NCI-H524 (cell line): ENCODE measurements at places on chromosomes 1 and 21.

DNA sequence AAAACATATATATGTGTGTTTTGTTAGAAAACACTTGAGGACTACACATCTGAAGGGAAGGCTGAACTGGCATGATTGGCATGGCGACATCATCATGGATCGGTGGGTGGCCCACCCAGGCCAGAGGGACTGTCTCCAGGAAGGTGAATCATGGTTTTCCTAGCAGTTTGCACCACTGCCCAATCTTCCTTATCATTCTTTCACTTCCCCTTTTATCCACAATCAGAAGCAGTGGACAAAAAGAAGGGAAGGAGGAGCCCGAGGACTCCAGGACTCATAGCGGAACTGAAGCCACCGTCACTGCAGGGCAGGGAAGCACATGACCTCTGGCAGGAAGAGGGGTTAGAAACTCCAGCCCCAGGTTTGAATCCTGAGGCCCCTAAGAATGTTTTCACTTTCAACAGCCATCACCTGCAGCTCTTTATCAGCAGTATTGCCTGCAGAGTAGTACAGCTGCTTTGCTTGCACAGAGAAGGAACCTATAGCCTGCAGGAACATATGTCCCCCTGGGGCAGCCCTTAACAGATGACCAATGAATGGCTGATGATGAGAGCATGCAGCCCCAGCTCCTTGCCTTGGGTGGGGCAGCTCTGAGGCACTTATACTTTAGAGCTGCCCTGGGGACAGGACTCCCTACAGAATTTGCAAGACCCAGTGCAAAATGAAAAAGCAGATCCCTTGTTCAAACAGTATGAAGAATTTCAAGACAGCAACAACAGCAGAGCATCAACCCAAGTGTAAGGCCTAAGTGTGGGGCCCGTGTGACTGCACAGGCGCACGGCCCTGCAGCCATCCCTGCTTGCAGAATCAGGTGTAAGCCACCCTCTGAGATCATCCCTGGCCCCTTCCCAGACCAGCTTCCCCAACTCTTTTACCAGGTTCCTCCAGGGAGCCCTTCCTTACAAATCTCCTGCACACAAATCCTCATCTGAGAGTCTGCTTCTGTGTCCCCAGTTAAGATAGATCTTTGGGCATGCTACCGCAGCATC, 241.8 kb upstream of the IRF2BP2 start:
- peak; percentile 18 for DNase-seq

DNA sequence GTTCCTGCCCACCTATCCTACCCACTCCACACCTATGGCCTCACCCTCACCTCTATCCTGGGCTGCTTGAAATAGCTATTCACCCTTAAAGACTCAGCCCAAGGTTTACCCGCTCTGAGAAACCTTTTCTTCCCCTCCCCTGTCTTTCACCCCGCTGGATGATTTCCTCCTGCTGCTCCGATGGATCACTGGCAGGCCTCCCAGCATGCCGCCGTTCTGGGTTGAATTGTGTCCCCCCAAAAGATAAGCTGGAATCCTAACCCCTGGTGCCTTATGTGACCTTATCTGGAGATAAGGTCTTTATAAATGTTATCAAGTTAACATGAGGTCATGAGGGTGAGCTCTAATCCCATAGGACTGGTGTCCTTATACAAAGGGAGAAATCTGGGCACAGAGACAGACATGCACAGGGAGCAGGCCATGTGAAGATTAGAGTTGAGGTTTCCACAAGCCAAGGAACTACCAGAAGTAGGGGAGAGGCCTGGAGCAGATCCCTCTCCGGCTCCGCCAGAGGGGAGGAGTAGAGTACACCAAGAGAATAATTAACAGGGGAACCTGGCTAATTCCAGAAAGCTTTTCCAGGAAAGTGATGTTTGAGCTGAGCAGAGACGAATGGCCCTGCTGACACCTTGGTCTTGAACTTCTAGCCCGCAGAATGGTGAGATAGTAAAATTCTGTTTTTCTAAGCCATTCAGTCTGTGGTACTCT, 110.0 kb upstream of the SERBP1 start:
- DNase-seq: no peak

GRCh38 chr1:178718520-178718919, 6.5 kb upstream of the RALGPS2 start:
- no peak for DNase-seq

GRCh38 chr1:168835176-168835575, 106.2 kb upstream of the DPT start:
- no peak for DNase-seq

- peak; percentile 38 for DNase-seq
These were observed 1.9 kb downstream of the ANKRD34A start for GRCh38 chr1:145962157-145963102.

GRCh38 chr1:89310505-89310904, 37.8 kb upstream of the GBP5 start:
- DNase-seq: no peak

DNA sequence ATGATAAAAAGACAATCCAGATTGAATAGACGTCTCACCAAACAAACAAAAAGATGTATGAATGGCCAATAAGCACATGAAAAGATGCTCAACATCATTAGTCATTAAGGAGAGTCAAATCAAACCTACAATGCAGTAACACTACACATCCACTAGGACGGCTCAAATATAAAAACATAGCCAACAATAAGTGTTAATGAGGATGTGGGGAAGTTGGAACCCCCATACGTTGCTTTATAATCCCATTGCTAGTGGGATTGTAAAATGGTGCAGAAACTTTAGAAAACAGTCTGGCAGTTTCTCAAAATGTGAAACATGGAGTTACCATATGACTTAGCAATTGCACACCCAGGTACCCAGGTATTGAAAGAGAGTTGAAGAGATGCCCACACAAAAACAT, 14.7 kb upstream of the IL24 start:
- no peak for DNase-seq

DNA sequence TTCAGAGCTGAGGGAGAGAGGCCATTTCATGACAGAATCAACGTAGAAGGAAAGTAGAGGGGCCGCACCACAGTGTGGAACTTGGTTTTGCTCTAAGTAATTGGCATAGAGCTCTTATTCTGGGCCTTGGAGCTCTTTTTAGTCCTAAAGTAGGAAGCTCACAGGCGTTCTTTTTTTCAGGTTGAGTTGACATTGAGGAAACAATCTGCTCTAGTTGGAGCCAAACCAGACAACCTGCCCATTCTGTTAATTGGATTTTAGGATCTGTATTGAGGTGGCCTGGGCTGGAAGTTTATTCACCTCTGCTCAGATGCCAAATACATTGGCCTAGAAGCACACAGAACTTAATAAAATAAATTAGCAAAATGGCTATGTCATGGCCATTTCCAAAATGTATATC, 1093.9 kb downstream of the ADGRL2 start:
- peak; percentile 65 for DNase-seq

GRCh38 chr21:32496568-32496967, 84.1 kb downstream of the EVA1C start:
- DNase-seq: no peak

DNA sequence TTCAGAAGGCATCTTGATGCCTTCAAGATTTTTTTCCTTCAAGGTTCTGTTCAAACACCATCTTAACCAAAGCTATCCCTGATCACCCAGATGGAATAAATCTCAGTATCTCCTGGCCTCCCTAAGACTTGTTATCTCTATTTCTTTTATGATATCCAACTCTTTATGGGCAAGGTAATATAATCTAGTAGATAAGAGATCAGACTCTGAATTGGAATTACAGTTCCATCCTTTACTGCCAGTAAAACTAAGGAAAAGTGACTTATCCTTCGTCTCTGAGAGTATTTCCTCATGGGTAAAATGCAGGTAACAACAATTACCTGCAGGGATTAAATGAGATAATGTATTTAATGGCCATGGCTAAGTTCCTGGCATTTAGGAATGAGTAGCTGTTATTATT, 445.0 kb upstream of the DAB1 start:
- no peak for DNase-seq

GRCh38 chr1:30372792-30373433, 350.5 kb downstream of the MATN1 start:
- DNase-seq: no peak

GRCh38 chr1:168918860-168919741, 187.4 kb upstream of the ATP1B1 start:
- no peak for DNase-seq

DNA sequence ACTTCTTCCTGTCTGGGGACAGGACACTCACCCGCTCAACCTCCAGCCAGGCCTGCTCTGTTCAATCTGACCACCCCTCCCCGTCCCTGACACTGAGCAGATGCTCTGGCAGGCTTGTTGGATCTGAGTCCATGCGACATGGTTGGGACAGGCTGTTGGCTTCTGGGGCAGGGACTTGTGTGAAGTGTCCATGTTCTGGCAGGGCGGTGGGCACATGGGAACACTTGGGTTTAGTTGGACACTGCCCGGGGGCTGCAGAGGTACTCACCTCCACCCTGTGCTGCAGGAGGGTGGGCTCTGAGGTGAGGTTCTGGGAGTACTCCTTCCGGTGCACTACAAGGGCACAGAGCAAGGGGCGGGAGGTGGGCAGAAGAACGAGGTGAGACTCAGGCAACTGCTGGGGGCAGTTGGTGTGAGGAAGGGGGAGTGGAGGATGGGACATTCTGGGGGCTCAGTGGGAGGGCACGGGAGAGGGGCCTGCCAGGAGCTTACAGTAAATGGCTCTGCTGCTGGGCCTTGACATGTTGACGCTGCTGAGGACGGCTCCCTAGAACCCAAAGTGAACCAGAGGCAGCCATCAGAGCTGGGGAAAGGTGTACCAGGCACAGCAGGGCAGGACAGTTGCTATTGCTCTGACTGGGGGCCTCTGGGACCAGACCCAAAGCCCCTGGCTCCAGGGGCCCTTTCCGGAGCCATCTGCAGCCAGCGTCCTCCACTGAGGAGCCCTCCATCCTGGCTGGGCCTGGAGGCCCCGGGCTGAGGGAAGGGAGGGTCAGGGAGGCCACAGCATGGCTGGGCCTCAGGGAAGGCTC, 2.3 kb downstream of the EPS8L3 start:
- DNase-seq: no peak

DNA sequence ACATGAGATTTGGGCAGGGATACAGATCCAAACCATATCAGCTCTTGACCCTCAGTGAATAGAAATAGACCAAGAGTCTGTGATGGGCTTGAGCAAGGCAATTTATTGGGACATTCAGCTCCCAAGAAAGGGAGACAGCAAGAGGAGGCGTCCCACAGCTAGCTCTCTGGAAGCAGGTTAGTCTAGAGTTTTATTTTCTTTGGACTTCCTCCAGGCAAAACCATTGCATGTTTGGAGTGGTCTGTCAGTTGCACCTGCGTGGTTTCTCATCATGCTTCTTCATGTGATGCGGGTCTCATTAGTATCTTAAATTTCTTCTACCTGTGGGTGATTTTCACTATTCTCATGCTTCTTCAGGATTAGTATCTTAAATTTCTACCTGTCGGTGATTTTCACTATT, 1530.6 kb downstream of the PLA2G4A start:
- DNase-seq: no peak

GRCh38 chr1:114219172-114219868, 65.7 kb upstream of the SYT6 start:
- DNase-seq: no peak

- no peak for DNase-seq
These were observed 172.8 kb downstream of the PTGER3 start for GRCh38 chr1:70874818-70875217.

DNA sequence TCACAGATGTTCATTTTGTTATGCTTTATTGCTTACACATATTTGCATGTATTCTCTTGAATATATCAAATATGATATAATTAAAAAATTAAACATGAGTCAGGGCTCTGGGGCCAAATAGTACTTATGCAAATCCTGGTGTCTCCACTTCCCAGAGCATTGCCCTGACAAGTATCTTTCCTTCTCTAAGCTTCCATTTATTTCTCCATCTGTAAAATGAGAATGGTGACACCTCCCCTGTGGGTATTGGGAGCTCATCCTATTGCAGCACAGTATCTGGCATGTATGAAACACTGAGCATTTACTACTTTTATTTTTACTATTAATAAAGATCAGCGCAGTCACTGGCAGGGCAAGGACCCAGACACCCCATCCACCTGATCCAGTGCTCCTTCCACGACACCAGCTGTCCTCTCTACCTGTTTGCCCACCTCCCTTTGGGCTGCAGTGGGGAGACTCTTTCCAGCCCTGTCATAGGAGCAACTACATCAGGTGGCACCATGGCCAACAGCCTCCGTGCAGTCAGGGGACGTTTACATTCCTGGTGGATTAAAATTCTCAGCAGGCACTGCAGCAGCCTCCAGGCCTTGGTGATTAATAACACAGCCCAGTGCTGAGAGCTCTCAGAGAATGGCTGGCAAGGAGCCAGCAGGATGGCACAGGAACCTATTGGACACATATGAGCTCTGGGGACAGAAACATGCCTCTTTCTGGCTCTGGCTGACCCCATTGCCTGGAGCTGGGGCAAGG, 113.0 kb downstream of the DMRTB1 start:
- peak; percentile 79 for DNase-seq

DNA sequence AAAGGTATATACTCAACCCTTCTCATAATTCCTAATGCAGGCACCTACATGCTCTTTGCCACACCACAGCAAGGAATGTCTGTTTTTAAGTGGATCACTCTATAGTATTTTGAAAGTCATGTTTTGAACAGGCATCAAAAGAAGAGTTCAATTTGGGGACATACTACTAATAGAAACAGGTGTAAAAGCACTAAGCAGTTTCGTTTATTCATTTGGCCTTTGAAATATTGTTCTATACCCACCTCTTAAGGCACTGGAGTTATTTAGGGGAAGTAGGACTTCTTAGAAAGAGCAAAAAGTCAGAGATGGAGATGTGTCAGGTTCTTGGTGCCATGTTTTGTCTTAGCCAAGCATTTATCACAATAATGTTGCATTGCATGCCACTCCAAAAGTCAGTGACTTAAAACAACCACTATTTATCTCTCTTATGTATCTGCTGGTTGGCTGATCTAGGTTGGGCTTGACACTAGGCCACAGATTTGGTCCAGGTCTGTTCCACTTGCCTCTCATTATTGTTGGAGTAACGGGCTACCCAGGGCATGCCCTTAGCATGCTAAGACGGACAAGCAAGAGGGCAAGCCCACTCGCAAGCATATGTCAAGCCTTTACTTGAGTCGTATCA, 107.5 kb downstream of the RGL1 start:
- DNase-seq: no peak

DNA sequence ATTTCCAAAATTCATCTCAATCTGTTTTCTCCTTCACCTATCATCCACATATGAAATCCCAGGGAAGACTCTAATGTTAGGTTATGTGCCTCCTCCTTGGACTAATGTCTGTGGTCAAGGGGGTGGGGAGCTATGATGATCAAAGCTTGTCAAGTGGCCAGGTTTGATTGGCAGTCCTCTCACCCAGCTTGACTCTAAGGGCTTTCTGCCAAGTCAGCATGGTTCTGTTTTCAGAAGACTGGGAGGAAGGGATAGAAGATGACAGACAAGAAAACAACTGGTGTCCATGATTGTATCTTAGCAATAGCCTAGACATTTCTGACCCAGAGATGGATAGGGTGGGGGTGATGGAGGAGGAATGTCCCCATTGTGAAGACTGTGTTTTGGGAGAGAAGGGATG, 9.1 kb upstream of the THEM5 start:
- DNase-seq: no peak

DNA sequence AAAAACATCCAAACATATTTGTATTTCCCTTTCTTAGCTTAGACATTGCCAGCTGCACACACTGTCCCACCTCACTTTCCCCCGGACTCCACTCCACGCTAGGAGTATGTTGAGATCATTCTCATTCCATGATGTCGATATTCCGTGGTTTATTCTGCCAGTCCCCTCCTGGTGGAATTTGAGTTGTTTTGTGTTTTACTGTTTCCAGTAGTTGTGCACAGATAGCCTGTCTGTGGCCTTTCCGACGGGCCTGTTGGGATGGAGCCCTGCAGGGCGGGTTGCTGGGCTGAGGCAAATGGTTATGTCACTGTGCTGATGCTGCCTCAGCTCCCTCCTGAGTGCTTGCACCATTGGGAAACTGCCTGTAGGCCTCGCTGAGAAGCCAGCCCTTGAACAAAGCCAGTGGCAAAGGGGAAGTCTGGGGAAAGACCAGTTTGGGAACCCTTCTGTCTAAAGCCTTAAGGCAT, 12.8 kb downstream of the TRAPPC10 start:
- no peak for DNase-seq
